Cerebellum (tissue), 4 donors: ENCODE measurements at places on chromosomes 4 and X. TPM values are rescaled to one million over a fixed set of nuclear protein-coding genes. Genes with fewer than 3 reads are reported as not detected.

Gene NEUROG2
- total RNA-seq, result 7.8 TPM

Gene POF1B
- 0.09 TPM for total RNA-seq

Gene SLC6A8
- total RNA-seq, result 16.0 TPM

Gene MAGEB2
- not detected for total RNA-seq

Gene H2BW2
- total RNA-seq, result not detected

Gene CTAG1A
- not detected for total RNA-seq

Gene TGIF2LX
- total RNA-seq, result not detected

Gene CSTF2
- 10.6 TPM for total RNA-seq

GRCh38 chr4:96262057-96262456, 422.2 kb downstream of the PDHA2 start:
- DNase-seq, result no peak

DNA sequence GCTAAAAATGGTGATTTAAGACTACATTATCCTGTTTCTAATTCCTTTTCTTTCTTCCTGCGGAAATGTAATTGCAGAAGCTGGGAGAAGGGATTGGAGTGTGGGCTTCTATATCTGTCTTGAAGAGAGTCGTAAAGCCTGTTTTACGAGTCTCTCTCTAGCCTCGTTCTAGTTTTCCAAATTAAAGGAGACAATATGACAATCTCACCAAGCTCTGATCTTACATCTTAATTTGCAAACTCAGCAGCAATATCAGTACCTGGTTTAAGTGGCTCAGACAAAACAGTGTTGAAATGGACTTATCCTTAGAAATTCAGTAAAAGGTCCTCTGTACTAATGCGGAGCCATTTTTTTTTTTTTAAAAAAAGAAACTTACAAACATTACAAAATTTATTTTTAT, 349.5 kb upstream of the HAND2 start:
- no peak for DNase-seq

DNA sequence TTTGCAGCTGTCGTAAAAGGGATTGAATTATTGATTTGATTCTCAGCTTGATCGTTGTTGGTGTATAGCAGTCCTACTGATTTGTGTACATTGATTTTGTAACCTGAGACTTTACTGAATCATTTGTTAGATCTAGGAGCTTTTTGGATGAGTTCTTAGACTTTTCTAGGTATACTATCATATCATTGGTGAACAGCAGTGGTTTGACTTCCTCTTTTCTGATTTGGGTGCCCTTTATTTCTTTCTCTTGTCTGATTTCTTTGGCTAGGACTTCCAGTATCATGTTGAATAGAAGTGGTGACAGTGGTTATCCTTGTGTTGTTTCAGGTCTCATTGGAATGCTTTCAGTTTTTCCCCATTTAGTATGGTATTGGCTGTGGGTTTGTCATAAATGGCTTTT, 8.4 kb downstream of the APOOL start:
- DNase-seq, result no peak

DNA sequence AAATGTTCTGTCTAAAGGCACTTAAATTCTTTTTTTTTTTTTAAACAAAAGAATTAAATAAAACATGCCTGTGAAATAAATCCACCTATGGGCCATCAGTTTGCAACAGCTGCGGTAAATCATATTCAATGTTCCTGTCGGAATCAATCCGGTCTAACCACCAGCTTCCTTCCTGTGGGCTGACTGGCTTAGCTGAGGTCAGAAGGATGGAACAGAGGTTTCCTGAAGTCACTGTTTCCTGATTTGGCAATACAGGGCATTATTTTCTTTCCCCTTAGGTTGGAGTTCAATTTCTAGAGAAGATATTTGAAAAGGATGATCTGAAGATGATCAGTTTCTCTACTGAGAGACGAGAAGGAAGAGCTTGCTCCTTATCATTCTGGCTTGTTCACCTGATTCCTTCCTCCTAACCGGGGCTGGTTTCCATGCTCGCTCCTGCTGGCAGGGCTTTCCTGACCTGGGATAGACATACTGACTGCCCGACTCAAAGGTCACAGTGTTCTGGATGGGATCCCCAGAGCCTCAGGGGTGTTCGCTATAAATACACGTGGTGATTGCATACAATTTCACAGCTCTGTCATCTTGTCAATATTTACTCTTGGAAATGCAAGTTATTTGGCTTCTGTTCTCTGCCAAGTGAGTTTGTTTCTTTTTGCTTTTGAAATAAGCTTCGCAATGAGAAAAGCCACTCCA, 21.7 kb downstream of the PDLIM3 start:
- DNase-seq, result no peak

GRCh38 chrX:136766785-136767103, 14.0 kb downstream of the ARHGEF6 start:
- DNase-seq, result no peak

- DNase-seq, result no peak
Observed at GRCh38 chr4:31124008-31124585, 403.9 kb downstream of the PCDH7 start.

DNA sequence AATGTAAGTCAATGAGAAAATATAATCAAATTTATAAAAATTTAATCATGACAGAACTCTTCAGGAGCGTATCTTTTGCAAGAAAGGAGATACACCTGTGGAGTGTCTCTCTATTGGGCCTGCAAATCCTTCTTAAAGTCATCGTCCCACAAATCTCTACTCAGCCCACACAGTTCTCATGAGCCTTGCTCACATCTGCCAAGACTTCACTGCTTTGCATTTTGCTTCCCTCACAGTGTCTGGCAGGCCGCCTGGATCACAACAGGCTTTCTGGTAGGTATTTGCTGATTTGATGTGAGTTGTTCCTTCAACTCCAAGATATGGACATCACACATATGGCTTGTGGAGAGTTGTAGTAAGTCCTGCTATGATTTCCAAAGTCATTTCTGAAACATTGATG, 183.1 kb upstream of the ARX start:
- DNase-seq, result no peak

- DNase-seq, result no peak
Observed at GRCh38 chrX:97401586-97402136, 518.0 kb downstream of the RPA4 start.

DNA sequence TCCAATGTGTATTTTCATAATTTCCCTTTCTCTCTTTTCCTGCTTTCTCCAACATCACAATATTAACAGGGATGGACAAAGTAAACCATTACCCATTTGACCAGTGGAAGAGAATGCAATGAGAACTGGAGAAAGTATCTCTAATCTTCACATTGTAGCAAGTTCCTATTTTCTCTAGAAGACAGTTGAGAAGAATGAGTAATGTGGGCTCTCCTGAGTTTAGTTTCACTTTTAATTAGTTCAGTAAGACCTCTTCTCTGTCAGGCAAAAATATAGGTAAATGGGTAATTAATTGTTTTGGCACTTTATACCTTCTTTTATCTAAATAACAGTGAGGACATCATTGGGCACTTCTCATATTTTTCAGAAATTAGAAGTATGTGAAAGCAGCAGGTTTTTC, 602.0 kb downstream of the GLUD2 start:
- DNase-seq, result no peak

DNA sequence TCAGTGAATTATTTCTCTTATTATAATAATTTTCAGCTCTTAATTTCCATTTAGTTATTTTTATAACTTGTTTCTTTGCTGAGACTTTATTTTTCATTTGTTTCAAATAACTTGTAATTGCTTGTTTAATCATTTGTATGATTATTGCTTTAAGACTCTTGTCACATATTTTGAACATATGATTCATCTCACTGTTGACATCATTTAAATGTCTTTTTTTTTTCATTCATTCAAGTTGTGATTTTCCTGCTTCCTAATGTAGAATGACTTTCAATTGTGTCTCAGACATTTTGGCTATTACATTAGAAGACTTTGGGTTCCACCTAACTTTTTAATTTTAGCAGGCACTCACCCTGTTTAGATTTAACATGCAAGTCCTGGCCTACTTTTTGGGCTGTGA, 234.8 kb upstream of the DIPK2B start:
- no peak for DNase-seq

GRCh38 chr4:130563185-130563888, 1467.4 kb downstream of the C4orf33 start:
- DNase-seq, result no peak

GRCh38 chr4:15811703-15812337, 33.7 kb downstream of the CD38 start:
- no peak for DNase-seq

- DNase-seq, result no peak
Observed at GRCh38 chr4:140271553-140271952, 101.9 kb upstream of the SCOC start.

- DNase-seq, result no peak
Observed at GRCh38 chr4:16858275-16858752, 40.1 kb downstream of the LDB2 start.

DNA sequence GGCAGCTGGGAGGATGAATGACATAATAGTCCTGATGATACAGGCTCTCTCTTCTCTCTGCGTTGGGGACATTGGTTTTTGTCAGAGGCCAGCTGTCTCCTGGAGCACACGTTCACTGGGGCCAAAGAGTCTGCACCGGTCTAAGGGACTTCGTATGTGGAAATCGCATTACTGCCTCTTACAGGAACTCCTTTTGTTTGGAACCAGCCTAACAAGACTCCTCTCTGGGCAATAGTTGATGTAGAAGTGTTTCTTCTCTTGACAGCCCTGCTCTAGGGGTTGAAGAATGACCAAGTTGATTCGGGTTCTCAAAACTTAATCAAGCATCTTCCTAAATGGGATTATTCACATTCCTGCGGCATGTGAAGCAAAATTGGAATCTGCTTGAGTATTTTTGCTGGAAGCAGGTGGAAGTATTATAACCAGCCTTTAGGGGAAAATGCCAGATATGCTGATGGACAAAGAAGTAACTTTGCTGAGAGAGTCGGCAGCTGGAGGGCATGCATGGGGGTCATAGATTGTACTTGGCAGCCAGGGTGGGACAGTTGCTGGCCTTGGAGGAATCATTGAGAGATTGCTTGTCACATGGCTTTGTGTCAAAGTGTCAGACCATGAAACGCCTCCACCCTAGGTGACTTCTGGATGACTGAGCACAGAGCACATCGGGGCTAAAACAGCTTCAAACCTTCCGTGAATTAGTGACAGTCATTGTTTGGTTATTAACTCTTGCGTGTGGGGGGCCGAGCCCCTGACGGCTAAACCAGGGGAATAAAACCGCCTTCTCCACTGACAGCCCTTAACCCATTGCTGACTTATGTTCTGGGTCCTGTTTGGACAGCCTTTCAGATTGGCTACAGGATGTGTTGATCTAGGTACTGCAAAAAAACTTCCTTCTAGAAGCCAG, 34.4 kb upstream of the SLC34A2 start:
- DNase-seq, result no peak
